ENCODE measurements at places on chromosomes 13 and 19.
A peak's percentile ranks its signal among the peaks of the same experiment; 100 is the strongest.

GRCh38 chr19:29690842-29691241 is 24.2 kb downstream of the C19orf12 start:
- no peak for DNase-seq

DNA sequence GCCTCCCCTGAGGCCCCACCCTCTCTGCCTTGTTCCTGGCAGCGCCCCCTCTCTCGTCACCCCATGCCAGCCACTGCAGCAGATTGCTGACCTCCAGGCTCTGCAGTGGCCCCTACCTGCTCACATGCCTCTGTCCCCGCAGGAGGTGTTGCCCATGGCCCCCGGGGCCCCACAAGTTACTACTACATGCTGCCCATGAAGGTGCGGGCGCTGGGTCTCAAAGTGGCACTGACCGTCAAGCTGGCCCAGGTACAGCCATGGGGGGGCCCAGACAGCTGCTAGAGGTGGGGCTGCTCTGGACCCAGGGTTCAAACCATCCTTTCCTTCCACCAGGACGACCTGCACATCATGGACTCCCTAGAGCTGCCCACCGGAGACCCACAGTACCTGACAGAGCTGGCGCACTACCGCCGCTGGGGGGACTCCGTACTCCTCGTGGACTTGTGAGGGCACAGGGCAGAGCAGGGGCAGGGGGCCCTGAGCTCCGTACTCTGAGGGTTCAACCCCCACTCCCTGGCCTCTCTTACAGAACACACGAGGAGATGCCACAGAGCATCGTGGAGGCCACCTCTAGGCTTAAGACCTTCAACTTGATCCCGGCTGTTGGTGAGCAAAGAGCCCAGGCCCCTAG is 6.2 kb downstream of the MRPL4 start:
- no peak for DNase-seq

- DNase-seq: no peak
Measured at GRCh38 chr19:41023193-41023592, 32.1 kb downstream of the CYP2B6 start.

GRCh38 chr19:29263305-29264135 is 50.6 kb upstream of the UQCRFS1 start:
- no peak for DNase-seq

DNA sequence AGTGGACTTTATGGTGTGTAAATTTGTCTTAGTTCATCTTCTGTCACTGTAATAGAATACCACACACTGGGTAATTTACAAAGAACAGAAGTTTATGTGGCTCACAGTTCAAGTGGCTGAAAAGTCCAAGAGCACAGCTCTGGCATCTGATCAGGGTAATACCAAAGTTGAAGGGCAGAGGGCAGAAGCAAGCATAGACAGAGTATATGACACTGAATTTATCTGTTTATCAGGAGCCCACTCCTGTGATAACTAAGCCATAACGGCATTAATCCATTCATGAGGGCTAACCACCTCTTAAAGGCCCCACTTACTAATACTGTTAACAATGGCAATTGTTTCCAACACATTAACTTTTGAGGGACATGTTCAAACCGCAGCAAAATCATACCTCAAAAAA is 4.0 kb upstream of the RFXAP start:
- DNase-seq: no peak

DNA sequence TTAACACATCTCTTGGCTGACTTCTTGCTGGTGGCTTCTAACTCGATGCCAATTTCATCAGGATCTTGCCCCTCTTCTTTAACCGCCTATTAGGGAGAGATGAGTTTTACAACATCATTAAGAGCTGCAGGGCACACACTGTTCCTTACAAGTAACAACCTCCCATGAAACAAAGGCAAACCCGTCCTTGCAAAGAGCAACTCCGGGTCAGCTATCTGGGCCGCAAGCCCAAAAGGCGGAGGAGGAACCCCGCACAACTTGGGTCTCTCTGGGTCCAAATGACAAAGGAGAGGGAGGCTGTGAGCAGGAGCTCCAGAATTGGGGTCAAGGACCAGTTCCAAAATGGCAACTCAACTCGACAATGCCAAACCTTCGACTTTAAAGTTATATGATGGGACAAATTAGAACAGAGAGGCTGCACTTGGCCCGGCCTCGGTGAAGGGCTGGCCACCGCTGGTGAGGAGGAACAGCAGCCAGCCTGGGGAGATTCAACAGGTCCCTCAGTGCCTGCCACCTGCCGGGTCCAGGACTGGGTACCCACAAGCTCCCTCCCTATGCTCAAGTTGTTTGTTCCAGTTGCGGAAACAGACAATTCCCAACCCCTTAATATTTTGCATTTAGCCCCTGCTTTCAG is 1.1 kb downstream of the SAFB2 start:
- no peak for DNase-seq

GRCh38 chr13:44333950-44334655 is 39.5 kb upstream of the SERP2 start:
- DNase-seq: no peak

DNA sequence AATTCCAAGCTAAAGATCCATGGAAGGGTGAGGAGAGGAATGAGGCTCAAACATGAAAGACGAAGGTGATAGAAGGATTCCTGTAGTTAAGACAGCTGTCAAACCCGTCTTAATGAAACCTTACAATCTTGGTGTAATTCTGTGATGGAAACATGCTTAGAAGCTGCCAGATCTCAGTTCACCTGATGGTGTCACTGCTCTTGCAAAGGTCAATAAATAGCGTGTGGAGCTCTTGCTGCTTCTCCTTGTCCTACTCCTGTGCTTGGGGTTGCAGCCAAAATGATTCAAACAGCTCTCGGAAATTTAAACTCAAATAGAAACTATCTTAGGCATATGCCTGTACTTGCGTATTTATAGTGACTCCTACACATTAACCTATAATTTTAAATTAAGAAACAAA is 1705.0 kb downstream of the OLFM4 start:
- no peak for DNase-seq

DNA sequence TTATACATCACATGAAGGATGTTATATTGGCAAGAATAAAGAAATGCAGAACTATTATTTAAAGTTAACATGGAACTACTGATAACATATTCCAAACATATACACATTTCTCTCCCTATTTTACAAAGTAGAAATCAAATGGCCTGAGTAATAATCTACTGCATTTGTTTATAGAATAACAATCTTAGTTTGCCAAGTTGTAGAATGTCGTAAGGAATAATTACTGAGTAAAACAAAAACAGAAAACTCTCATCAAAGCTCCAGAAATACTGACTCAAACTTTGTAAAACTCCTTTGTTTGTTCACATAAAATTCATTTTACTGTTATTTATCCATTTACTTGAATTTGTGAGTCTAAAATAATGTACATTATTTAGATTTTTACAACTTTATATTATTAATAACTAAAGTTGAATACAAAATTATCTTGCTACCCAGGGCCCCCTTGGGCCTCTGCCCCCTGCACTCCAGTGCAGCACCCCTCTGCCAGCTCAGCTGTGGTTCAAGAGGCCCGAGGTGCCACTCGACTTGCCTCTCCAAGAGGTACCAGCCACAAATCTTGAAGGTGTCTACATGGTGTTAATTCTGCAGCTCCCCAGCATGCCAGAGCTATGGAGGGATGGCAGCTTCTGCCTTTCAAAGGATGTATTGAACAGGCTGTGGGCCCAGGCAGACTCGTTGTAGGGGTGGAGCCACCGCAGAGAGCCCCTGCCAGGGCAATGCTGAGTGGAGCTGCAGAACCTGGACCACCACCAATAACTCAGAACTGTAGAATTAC is 2819.7 kb downstream of the PCDH9 start:
- DNase-seq: no peak

DNA sequence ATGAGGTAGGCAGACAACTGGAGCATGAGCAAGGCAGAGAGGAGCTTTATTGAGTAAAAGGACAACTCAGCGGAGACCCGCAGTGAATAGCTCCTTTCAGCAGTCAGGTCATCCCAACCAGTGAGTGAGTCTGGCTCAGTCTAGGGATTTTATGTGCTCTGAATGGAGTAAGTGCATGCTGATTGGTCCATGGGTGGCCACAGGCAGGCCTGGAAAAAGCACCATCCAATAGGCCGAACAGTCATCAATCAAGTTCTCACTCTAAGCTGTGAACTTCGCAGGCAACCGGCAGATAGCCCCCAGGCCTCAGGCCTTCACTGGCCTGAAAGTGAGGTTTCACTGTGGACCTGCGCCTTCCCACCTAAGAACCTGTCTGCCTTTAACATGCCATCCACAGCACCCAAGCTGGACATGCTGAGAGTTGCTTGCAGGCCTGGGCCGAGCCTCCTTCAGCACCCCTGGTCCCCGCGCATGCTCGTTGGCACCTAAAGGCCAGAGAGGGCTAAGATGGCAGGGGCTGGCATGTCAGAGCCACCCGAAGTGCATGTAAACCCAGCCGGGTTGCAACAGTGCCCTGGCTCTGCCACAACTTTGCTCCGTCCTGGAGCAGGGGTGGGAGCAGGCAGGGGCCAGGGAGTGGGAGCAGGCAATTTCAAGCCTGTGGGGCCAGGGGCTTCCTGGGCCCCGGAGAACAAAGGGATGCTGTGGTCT is 698.7 kb downstream of the SLITRK1 start:
- DNase-seq: no peak

- DNase-seq: no peak
Measured at GRCh38 chr19:42497492-42498168, 30.7 kb downstream of the CEACAM1 start.

- no peak for DNase-seq
Measured at GRCh38 chr13:110916301-110917142, 1.7 kb upstream of the ANKRD10 start.

DNA sequence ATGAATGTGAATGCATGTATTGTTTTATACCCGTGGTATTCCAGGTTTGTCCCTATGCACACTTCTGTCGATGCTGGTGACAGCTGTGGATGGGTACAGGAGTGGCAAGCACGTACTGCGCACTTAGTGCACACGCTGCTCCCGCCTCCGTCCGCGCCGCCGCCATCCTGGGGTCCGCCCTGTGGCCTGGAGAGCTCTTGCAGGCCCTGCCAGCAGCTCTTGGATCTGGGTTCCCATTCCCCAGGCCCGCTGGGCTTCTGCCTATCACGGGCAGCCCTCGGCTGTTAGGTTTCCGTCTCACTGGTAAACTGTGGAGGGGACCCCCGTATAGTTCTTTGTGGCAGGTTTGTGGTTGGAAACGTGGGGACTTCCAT is 4.0 kb downstream of the GNA11 start:
- DNase-seq: no peak

- DNase-seq: no peak
Measured at GRCh38 chr13:79939689-79940088, 401.2 kb downstream of the SPRY2 start.

DNA sequence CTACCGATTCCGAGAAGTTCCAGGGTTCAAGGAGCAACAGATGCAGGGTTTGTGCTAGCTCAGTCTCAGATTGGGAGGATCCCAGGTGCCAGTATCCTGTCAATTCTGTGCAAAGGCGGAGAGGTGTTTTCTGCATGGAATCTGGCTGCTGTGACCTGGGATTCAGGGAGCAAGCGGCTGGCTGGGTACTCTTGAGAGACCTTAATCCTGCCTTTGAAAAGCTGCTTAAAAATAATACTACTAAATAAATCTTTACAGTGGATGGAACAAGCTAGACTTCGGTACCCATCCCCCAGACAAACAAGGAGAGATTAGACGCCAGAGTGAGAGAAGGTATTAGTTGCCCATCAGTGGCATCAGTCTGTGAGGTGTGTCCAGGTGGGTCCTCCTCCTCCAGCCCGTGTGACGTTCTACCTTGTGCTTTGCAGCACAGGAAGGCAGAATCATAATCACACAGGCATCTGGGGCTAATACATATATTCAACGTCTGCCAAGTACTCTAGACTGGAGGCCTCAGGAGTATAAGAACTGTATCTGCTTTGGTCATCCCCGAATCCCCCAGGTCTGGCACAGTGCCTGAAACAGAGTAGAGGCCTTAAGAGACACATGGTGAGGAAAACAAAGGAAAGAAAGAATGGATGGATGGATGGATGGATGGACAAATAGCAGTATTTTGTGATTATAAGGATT is 230.6 kb downstream of the ZNF536 start:
- no peak for DNase-seq

DNA sequence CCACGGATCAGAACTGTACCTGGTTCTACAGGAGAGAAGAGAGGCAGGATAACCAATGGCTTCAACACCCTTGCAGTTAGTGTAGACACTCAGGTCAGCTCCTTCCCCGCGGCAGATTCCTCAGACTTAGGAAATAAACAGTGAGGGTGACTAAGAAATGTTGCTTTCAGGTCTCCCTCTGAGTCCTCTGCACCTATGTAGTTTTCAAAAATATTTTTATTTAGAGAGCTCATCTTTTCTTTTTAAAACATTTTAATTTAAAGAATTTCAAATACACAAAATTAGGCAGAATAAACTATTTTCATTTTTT is 195.2 kb downstream of the KLF12 start:
- DNase-seq: no peak

GRCh38 chr19:3336680-3337523 is 29.5 kb upstream of the NFIC start:
- peak; percentile 39 for DNase-seq
